Stimulated activated CD4-positive, alpha-beta T cell treated with anti-CD3 and anti-CD28 coated beads, Interleukin-12 subunit alpha, Interleukin-12 subunit beta, amount 100 ng/mL, for 24 hours (primary cell): ENCODE measurements at places on chromosomes 11 and 22.

DNA sequence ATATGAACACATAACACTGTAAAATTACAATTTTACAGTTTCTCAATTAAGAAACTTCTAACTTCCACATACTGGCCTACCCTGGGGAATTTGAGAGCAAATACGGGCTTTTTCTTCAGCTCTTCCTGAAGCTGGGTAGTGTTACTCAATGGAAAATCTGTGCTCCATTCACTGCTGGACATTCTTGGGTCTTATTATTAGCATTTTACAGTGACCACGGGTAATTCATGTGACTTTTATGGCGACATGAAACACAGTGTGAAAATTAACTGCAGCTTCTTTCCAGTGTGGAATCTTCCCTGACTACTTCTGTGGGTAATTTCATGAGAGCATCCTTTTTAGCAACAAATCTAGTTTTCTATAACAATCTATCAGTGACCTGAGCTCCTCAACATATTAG, 423.7 kb upstream of the ANO5 start:
- no peak for DNase-seq

DNA sequence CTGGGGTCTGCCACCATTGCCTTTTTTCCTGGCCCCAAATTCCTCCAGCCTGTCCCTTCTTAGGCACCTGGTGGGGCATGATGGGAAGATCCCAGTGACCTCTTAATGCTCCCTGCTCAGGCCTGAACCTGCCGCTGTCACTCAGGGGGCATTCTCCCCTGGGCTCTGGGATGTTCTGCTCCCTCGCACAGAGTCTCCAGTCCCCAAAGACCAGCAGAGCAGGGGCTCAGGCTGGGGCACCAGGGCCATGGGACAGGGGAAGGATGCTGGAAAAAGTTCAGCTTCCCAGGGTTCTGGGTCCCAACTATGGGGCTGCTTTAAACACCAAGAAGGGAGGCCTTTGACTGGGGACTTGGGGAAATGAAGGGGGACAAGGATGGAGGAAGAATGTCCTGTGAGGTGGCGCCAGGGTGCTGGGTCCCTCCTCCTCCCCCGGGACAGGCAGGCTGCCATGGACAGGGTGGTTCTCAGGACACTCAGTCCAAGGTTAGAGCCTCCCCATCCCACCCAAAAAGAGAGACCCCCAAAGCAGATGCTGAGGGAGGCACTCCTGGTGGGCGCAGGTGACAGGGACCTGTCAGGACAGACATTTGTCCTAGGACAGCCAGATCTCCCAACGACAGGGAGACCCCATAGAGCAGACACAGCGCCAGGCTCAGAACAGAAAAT, 30.8 kb downstream of the IGLL5 start:
- no peak for DNase-seq

GRCh38 chr11:45535033-45535432, 130.4 kb downstream of the CHST1 start:
- no peak for DNase-seq

GRCh38 chr11:86625544-86625943, 46.9 kb downstream of the ME3 start:
- DNase-seq = no peak

DNA sequence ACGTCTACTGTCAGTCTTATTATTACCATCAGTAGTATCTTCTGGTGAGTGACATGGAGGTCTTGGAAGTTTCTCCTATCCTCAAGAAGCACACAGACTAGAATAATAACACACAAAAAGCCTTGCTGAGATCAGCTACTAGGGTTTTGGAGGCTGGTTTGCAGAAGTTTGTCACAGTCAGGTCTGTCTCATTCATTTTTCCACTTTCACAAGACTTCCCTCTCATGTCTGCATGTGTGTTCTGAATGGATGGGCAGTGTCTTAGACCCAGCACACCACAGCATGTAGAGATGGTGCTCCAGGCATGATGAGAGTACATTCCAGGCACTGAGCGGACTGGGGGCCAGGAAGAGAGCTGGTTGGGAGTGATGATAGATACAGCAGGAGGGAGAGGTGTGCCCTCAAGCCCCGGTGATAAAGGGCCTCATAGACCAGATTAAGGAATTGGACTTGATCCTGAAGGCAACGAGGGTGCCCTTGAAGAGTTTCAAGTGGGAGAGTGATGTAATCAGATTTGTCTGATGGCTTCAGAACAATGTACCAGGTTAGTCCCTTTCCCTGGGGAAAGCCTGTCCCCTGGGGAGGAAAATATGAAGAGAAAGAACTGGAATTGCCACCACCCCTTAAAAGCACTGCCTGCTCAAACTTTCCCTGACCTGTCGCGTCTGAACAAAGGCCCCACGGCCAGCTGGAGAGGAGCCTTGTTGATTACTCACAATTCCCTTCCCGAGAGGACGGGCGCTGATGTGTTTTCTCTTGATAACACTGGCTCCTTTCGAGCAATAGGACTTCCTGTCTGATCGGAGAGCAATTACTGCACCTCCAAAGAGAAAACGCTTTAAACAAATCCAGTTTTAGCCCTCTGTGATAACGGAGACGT, 45.1 kb upstream of the LMO2 start:
- DNase-seq = no peak

DNA sequence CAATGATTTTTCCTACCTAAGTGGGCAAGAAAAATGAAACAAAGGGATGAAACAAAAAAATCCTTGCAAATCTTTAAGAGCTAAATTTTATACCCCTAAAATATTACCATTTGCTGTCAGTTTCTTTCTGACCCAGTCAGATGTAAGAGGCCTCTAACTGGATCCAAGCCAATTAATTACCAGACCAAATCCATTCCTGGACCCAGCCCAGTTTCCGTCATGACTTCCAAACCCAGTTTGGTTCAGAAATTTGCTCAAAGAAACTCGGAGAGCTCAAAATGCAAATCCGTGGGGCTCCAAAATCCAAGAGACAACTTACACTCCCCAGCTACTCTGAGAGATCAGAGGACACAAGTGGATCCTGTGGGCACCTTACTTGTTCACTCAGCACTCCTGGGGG, 46.8 kb downstream of the TRIM44 start:
- DNase-seq = no peak

DNA sequence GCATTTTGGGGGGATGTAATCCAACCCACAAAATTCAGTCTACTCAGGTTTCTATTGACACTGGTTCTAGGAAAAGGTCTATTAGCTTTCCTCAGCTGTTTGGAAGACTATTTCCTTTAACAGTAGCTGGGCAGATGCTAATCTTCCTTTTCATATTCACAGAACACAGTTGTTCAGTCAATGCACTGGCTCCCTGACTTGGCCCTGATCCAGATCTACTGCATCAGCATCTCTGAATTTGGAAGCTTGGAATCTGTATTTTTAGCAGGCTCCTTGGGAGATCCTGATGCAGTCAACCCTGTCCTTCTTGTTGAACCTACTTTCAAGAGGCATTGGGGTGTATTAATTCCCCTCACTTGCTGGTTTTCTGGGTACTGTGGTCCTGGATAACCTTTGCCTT, 6.3 kb downstream of the HTATIP2 start:
- no peak for DNase-seq

DNA sequence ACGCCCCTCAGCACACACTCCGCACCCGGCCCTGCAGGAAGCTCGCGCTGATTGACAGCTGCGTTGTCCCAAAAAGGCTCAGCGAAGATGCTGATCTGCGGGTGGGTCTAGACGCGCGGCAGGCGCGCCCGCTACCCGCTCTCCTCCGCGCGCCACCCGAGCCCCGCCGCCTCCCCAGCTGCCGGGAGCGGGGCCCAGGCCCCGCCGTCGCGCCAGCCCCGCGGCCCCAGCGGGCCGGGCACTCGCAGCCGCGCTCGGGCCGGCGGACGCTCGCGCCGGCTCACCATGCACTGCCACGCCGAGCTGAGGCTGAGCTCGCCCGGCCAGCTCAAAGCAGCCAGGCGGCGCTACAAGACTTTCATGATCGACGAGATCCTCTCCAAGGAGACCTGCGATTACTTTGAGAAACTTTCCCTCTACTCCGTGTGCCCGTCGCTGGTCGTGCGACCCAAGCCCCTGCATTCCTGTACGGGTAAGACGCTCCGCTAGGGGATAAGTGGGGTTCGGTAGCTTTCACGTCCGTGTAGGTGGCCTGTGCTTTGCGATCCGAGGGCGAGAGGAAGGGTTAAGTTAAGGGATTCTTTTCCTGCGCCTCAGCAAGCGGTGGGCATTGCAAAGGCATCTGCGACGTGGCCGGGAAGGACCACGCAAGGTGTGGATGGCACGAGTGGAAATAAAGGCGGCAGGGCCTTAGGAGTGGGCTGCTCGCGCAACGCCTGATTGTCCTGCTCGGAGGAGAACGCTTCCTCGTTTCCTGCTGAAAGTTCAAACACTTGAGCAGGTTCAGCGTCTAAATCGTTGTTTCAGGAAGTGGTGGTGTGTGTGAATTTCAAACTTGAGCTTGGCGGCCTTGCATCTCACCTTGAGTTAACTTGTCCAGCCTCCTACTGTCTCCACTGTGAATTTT, at the start of gene BARX2:
BARX2 (plus strand) TSS at position 98 of the 907 bp plus-strand sequence; CDS start at position 286, 188 bp downstream.
- no peak for DNase-seq

DNA sequence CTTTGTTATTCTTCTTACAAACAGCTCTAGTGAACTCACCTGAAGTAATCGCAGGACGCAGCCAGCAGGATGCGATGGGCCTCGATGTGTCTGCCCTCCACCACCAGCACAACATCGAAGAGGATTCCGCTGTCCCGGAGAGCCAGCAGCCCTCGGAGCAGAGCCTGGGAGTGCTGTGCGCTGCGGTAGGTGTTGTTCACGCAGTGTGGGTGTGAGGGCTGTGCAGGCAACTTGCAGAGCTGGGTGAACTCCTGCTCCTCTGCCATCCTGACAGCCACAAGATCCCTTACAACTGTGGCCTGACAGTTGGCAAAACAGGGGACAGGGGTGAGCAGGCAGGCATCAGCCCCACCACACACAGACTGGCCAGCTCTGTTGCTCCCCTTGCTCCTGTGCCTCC, 6.6 kb downstream of the KLHL22 start:
- DNase-seq = no peak

- DNase-seq = no peak
These were observed 246.8 kb upstream of the KIRREL3 start for GRCh38 chr11:127247261-127247851.

DNA sequence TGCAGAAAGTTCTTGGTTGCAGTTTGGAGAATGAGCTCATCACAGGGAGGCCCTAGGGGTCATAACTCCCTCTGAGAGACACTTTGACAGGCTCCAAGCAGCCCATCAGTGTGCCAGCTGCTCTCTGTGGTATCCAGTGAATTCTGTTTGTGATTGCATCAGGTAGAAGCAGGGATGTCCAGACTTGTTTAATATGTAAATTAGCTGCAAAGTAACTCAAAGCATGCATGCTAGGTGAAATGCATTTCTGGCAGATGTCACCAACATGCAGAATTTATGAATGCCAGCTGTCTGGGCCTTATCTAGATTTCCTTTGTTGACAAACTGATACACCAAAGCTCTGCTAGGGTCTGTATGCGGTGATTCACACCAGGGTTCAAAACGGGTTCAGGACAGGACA, 123.6 kb upstream of the MTNR1B start:
- no peak for DNase-seq

DNA sequence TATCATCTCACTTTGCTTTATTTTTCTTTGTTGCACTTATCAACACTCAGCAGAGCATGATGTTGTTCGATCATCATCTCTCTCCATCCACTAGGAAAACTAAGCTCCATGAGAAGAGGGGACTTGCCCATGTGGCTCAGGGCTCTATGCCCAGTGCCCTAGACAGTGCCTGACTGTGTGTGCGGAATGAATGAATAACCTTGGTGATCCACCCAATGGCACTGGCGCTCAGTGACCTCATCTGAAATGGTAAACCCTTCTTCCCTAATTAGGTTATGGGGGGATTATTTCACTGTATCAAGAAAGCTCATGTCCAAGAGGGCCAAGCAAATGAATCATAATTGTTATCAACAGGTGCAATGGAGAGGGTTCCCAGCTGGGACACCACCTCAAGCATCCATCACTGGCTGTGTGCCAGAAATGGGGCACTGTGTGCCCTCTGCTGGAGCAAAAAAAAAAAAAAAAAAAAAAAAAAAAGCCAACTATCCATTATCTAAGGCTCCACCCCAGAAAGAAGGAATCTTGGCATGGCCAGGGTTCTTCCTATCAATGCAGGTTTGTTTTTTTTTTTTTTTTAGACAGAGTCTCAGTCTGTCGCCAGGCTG, 172.6 kb downstream of the LARGE1 start:
- DNase-seq = no peak

DNA sequence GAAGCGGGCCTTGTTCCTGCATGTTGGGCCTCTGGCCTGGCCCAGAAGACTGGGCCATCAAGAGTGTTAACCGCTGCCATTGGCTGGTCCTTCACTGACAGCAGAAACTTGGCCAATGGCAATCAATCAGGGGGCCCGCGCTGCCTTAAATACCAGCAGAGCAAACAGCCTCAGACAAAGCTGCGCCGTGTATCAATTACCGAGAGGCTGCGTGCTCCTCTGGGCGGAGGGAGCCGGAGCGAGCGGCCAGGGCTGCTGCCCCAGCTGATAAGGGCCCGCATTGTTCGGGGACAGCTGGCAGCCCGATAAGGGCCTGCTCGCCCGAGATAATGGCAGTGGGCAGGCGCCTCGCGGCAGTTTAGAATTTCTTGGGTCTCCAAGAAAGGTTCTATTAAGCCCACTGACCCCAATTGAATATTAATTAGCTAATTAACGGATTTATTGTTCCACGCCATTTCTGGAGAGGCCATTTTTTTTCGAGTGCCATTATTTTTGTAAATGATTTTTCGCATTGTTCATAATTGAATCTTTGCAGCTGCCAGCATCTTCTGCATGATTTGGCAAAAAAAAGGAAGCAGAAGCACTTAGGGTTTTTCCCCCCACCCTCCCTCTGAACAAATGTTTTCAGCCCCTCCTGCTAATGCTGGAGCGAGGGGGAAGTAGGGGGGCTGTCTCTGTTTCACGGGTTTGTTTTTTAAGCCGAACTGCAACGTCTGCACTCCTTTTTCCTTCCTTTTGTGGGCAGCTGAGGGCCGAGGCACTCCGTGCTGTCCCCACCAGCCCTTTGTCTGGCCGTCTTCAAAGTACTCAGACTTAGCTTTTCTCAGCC, 37.6 kb upstream of the RIC3 start:
- no peak for DNase-seq

DNA sequence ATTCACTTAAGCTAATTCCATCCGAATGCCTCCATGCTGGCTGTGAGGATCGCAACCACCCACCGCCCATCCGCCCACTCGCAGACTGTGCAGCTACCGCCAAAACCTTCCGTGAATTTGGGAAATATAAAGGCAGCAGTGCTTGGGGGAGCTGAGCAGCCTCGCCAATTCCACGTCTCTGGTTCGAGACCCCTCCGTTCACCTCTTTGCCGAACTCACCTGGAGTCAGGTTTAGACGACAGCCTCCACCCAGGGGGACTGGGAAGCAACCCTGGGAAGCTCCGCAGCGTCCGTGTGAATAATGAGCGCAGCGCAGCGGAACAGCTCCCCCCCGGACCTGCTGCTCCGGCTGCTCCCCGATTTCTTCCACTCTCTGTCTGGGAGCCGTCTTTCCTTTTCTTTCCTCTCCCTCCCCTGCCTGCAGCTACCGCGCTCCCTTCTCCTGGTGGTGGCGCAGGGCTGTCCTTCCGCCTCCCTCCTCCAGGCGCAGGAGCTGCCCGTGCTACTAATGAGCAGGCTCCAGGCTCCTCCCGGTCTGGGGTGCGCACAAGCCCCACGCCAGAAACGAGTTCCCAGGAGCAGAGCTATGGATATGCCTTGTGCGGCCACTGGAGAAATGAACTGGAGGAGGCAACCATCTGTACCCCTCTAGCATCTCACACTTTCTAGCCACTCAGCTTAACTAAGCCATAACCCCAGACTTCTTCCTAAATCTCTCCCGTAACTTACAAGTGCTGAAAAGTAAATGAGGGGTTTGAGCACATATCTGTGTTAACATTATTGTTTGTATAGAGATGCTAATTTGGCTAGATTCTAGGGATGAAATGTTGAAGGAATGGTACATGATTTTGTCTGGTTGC, 107.3 kb downstream of the XKR3 start:
- DNase-seq = no peak
